ENCODE measurements at places on chromosomes 4 and X. TPM values are rescaled to one million over a fixed set of nuclear protein-coding genes. Genes with fewer than 3 reads are reported as not detected.

The TCP11X2 gene
- not detected for total RNA-seq

The ATOH1 gene
- not detected for total RNA-seq

The HSD17B13 gene
- total RNA-seq: not detected

The GPR119 gene
- not detected for total RNA-seq

The SRP72 gene
- 120 TPM for total RNA-seq

The PNMA6A gene
- 0.32 TPM for total RNA-seq

The HERC5 gene
- total RNA-seq: 18.7 TPM

The TCEAL5 gene
- not detected for total RNA-seq

The UGT2A1 gene
- not detected for total RNA-seq

The PDGFC gene
- 36.6 TPM for total RNA-seq

The ASB5 gene
- total RNA-seq: not detected

The ZNF141 gene
- total RNA-seq: 7.2 TPM

The C4orf51 gene
- total RNA-seq: not detected

The BEX4 gene
- total RNA-seq: 48.2 TPM

The CWH43 gene
- total RNA-seq: 10.2 TPM

The FRG2 gene
- not detected for total RNA-seq

The HS3ST1 gene
- 7.1 TPM for total RNA-seq

The SPACA5 gene
- not detected for total RNA-seq

The MSL3 gene
- total RNA-seq: 22.6 TPM

The ETDA gene
- not detected for total RNA-seq

The ERCC6L gene
- total RNA-seq: 15.1 TPM

The CLCN4 gene
- 0.35 TPM for total RNA-seq

The SMIM10L2A gene
- total RNA-seq: 0.03 TPM

The FAM47E gene
- not detected for total RNA-seq

The ADH4 gene
- not detected for total RNA-seq

The GLUD2 gene
- 0.25 TPM for total RNA-seq

The SULT1B1 gene
- 0.07 TPM for total RNA-seq

The LRIT3 gene
- total RNA-seq: not detected

The WNK3 gene
- 1.6 TPM for total RNA-seq

The C1QTNF7 gene
- not detected for total RNA-seq

The RBM10 gene
- total RNA-seq: 51.4 TPM

The GPR173 gene
- total RNA-seq: 0.35 TPM

The S100G gene
- total RNA-seq: not detected

The GATA1 gene
- not detected for total RNA-seq

The FMR1NB gene
- not detected for total RNA-seq

The IRF2 gene
- 18.4 TPM for total RNA-seq

Measured in foreskin keratinocyte (primary cell).